ENCODE measurements at places on chromosomes 7 and 10.

DNA sequence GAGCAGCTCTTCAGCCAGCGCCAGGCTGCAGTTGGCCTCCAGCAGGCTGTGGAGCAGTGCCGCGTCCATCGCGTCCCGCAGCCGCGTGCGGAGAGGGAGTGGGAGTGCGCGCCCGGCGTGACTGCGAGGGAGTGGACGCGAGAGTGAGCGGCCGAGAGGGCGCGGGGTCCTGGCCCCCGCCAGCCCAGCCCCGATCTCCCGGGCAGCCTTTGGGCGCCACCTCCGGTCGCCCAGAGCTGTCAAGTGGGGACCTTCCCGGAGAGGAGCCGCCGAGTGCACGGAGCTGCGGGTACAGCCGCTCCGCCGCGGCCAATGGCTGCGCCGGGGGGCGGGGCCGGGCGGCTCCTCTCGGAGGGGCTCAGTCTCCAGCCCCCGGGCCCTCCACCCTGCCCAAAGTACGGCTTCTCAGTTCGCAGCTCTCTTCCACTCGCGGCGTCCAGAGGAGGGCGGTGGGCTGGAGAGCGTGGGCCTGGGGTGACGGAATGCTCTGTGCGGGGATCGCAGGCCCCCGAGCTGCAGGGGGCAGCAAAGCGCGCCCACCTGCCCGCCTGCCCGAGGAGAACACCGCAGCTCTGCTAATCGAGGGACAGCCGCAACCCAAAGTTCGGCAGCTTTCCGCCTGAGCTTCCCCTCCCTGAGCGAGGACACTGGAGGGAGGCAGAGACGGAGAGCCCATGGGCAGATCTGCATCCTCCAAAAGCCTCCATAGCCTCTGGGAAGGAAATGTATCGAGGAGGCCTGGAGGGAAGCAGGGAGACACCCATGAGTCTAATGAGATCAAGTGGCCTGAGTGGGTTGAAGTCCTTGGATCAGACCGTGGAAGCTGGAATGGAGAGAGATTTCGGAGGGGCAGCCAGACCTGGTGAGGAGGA is at the start of gene CRHR2:
Gene CRHR2 (minus strand): TSS at position 245 of the 872 bp plus-strand sequence. CDS start 176 bp downstream, at position 69.
- peak; percentile 69 for DNase-seq

DNA sequence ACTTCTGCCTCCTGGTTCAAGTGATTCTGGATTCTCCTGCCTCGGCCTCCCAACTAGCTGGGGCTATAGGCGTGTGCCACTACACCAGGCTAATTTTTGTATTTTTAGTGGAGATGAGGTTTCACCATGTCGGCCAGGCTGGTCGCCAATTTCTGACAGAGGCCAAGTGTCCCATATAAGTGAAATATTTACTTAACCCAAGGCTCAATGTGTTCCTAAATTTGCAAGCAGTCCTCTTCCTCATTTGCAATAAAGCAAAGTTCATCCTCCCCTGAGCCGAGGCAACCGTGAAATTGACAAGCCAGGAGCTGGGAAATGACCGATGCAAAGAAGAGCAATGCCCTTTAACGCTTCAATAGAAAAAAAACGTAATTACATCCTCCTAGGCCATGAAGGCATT is 347.7 kb downstream of the FRMD4A start:
- DNase-seq: no peak

DNA sequence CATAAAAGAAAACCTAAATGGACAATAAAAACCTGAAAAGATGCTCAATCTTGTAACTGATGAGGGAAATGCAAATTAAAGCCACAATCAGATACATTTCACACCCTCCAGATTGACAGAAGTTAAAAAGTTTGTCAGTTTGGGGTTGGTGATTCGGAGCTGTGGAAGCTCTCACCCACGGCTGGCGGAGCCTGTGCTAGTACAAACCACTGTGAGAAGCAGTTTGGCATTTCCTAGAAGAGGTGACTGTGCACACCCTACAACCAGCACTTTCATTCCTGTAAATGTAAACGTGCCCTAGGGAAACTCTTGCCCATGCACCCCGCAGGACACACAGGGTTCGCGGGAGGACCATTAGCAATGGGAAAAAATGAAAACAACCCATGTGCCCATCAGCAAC is 114.1 kb downstream of the BMS1 start:
- no peak for DNase-seq

DNA sequence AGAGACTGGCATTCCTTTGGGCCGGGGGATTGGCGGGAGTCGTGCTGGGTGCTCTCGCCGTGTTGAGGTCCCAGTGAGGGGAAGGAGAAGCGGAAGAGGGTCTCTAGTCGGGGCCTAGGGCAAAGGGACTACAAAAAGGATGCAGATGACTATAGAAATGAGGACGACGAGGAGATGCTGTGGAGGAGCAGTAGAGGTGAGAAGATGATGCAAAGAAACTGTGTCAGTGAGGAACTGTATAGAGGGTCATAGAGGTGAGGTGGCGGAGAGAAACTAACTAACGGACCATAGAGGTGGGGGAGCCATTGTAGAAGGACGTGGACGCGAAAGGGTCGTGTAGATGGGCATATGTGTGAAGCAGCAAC is 324 bp downstream of the TWNK start:
- no peak for DNase-seq

DNA sequence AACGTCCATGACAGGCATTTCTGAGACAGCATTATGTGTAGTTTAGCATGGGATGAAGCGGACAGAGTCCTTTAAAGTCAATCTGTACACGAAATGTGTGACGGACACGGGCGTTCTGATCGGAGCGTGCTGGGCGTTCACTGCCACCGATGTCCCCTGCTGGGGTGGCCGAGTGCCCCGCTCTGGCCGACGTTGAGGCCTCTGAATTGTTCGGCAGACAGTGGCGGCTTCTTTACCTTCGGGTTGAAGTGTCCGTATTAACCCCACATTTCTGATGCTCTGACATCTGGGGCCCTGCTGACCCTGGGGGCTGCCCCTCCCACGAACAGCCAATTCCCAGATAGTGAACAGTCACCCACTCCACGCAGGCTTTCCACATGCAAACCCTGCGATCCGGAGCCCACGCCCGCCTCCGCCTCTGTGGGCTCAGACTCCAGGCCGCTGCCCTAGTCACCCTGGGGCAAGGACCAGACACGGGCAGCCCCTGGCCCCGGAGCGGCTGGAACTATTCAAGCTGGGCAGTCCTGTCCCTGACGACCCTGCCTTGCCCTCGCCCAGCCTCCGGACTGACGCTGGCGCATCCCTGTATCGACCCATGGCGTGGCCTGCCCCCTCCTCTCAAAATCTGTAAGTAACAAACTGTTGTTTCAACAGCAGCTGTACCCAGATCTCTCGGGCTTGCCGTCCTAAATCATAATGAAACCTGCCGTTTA is 445.7 kb downstream of the PTPRN2 start:
- no peak for DNase-seq

- DNase-seq: no peak
Measured at GRCh38 chr7:127650847-127651555, 993 bp upstream of the SND1 start.

- no peak for DNase-seq
Measured at GRCh38 chr7:45246339-45246738, 88.7 kb downstream of the RAMP3 start.

- DNase-seq: peak; percentile 89
Measured at GRCh38 chr7:28093623-28094232, 86.9 kb downstream of the JAZF1 start.

DNA sequence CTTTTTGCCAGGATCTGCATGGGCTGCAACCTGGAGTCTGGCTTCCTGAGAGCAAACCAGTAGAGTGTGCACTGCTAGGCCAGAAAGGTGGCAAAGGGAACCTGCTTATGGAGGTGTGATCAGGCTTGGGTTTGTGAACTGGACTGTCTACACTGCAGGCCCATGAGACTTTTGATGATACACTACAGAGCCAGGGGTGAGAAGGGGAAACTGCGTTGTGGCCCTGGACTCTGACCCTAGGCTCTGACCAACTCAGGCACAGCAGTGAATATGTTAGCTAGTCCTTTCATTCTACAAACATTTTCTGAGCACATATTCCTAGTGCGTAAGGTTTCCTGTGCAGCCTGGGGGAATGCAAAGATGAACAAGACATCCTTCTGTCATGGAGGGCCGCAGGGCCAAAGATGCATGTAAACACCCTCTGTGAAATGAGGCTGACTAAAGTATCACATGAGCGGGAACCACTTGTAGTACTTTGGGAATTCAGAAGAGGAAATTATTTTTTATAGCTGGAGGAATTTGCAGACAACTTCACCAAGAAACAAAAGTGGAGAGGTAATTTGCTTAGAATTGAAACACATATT is 63.8 kb upstream of the HPS1 start:
- DNase-seq: no peak

GRCh38 chr10:112778579-112778978 is 171.5 kb upstream of the TCF7L2 start:
- DNase-seq: no peak

- no peak for DNase-seq
Measured at GRCh38 chr10:30029164-30029871, 30.1 kb downstream of the JCAD start.

All from activated CD8-positive, alpha-beta memory T cell treated with anti-CD3 and anti-CD28 coated beads, Interleukin-2, amount 50 U/mL, for 48 hours (primary cell).